ENCODE measurements at places on chromosomes 4 and X.

- DNase-seq: no peak
Observed at GRCh38 chr4:11014199-11014598, 329.6 kb upstream of the CLNK start.

DNA sequence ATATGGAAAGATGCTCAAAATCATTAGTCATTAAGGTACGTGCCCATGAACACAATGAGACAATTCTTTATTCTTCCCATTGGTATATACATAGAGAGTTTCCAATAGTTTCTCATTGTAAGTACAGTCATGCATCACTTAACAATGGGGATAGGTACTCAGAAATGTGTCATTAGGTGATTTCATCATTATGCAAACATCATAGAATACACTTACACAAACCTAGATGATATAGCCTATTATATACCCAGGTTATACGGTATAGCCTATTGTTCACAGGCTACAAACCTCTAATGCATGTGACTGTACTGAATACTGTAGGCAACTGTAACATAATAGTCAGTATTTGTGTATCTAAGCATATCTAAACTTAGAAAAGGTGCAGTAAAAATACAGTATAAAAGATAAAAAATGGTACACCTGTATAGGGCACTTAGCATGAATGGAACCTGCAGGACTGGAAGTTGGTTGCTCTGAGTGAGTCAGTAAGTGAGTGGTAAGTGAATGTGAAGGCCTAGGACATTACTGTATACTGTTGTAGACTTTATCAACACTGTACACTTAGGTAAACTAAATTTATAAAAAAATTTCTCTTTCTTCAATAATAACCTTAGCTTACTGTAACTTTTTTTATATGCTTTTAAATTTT, 49.6 kb downstream of the KLHL13 start:
- no peak for DNase-seq

- DNase-seq: no peak
Observed at GRCh38 chr4:112234952-112235609, 3.5 kb downstream of the AP1AR start.

- no peak for DNase-seq
Observed at GRCh38 chrX:149992918-149993317, 54.6 kb upstream of the EOLA2 start.

GRCh38 chrX:74853255-74853654, 72.0 kb downstream of the NEXMIF start:
- DNase-seq: no peak

DNA sequence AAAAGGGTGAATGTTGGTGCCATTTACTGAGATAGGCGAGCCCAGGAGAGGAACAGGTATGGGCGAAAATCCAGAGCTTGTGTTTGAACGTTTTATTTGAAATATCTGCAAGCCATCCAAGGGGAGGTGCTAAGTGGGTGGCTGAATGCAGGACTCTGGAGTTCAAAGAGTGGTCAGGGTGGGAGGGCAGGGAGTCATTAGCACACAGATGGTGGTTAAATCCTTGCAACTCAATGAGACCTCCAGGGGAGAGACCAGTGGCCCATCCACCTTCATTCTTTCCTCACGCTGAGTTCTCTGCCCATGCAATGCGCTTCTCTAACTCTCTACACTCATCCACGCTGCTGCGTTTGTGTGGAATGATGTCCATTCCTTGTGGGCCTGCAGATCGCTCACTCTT, 101.1 kb downstream of the VCX3B start:
- no peak for DNase-seq

DNA sequence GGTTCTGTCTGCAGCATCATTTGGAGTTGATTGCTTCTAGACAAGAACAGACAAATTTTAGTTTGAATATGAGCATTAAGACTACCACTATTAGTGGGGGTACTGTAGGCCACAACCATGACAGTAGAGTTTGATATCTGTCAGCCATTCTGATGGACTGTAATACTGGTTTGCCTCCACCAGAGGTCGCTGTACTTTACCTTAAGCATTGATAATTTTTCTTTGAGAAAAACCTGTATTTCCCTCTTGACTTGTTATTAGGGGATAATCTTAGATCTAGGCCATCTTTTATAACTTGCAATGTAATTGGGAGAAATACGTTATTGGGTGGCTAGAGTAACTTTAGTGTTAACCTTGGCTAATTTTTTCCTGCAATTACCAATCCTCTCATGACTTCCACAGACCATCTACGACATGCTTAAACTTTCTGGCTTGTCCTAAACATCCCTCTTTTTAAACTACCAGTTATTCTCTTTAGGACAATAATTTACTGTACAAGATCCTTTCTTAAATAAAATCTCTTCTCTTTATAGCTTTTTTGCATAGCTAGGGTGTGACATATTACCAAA, 562.4 kb downstream of the MAGEB5 start:
- no peak for DNase-seq

DNA sequence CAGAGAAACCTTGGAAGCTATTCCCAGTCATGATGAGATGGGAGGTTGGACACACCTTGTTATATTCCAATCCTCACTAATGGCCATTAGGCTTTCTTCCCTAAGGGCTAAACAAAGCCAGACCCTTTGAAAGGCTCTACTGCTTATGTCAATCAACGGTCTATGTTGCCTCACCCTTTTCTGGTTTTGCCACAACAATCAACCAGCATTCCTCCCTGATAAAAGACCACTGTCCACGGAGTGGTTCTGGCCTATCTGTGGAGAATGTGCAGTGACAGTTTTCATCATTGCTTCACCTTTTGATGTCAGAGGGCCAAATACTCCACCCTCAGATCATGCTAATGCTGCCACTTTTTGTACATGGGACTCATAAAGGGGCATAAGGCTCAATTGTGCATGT, 913.4 kb downstream of the RPA4 start:
- DNase-seq: no peak

GRCh38 chr4:16897991-16898827, at the start of gene LDB2:
TSS of gene LDB2 (minus strand) at chr4:16898645.
- DNase-seq: no peak

GRCh38 chr4:111979921-111980320, 165.3 kb upstream of the FAM241A start:
- DNase-seq: no peak

DNA sequence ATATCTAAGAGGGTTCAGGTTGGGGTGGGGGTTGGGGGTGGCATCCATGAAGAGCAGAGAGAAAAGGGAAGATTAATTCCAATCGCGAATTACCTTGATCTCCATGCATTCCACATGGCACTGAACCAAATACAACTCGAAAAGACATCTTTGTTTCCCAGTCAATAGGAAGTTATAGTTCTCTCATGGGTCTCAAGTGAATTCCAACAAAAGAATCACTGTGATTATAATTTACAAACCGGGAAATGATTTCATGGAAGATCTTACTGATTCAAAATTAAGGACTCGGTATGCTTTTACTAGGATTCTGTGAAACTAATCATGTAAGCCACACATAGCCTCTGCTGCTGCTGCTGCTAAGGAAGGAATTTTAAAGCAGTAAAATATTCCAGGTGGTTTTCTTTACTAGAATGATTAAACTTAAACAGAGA, 26.6 kb upstream of the AMELX start:
- DNase-seq: no peak

- DNase-seq: no peak
Observed at GRCh38 chr4:15130441-15130840, 128.2 kb downstream of the CPEB2 start.

DNA sequence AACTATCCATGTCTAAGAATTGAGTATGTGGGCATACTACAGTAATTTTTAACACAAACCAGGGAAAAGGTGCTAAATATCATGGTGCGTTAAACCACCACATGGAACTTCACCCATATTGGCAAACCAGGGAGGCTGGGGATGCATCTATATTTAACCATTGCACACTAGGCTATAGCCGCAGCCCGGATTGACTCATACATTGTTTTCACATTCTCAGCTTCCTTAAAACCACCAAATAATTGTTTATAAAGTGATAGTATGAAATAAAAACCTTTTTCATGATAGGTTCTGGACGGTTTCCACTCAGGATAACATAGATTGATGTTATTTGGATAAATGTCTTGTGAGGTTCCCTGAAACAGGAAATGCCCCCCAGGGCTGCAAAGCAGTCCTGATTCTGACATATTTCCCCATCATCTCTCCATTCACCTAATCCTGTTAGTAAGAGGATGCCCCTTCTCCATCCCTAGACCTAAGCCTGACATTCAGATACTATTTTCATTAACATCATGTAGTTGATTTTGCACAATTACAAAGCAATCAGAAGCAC, 7.9 kb downstream of the COL25A1 start:
- DNase-seq: no peak

DNA sequence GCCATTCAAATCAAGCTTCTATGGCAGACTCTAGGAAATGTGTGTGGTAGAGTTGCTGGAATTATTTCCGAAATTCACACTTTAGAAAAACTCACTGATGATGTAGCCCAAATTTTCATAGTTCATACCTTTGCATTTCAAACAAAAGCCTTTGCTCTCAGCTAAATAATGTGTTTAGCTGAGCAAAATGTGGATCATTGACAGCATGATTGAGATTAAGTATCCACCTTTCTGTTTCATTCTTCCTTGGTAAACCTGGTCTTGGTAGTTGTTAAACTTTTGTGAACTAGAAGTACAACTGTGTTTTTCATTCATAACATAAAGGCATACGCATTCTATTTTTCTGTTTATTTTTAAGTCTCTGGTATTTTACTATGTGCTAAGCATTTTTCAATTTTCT, 7.2 kb downstream of the PCDH7 start:
- no peak for DNase-seq

GRCh38 chr4:146263793-146264192, 49.5 kb downstream of the REELD1 start:
- no peak for DNase-seq
